Esophagus squamous epithelium (tissue), 5 donors: ENCODE measurements at places on chromosomes 2 and 18.

DNA sequence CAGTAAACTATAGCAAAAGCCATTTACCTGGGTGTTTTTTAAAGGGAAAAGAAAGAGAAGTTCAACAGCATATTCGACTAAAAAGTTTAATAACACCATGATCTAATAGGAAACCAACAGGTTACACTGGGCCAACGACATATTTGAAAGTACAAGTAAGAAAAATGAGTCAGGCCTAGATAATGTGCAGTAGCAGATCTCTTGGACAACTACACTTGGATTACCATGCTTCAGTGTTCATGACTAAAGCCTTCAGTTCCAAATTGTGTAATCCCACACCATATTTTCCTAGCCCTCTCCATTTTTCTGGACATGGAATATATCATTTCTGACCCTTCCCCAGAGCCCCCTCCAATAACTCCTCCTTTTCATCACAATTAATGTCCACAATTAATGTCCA is 39.1 kb upstream of the FIGN start:
- DNase-seq, result no peak

DNA sequence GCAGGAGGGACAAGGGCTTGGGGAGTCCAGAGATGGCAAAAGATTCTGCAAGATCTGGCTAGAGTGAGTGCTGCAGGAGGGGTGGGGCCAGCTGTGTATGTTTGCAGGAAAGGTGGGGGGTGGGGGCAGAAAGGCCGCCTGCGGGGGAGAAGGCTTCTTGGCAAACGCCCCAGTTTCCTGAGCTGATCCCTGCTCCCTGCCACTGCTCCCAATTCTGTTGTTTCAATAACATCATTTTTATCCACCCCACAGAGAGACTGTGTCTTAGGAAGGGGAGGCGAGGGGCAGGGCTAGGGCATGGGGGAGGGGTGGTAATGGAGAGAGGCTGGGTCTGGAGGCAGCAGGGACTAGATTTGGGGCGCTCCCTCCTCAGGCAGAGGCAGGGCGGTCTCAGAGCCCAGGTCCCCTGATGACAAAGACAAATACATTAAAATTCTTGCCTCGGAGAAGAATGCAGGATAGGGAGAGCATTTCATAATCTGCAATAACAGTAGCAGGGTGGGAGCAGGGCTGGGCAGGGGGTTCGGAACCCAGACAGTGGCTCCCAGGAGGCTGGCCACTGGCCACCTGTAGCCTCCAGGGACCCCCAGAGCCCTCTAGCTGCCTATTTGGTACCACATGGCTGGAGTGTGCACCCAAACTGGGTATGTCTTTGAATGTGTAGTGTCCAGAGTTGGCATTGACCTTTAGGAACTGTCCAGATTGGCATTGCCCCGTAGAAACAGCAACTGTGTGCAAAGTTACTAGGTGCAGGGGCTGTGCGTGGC is 2.1 kb upstream of the WNT6 start:
- DNase-seq, result no peak

- no peak for DNase-seq
These were observed 4.9 kb downstream of the QPCT start for GRCh38 chr2:37349231-37349860.

- no peak for DNase-seq
These were observed 12.5 kb upstream of the HNRNPLL start for GRCh38 chr2:38615237-38615636.
